K562 (cell line): ENCODE measurements at places on chromosomes 12 and 14.
A peak's percentile ranks its signal among the peaks of the same experiment; 100 is the strongest.

- DNase-seq: no peak
Observed at GRCh38 chr14:52607061-52607460, 54.4 kb downstream of the GPR137C start.

- no peak for DNase-seq
Observed at GRCh38 chr14:89241934-89242651, 174.9 kb downstream of the FOXN3 start.

GRCh38 chr14:103141117-103141796 lies 18.0 kb downstream of the TNFAIP2 start:
- peak; percentile 76 for DNase-seq

- no peak for DNase-seq
Observed at GRCh38 chr12:61357496-61357895, 902.7 kb upstream of the USP15 start.

DNA sequence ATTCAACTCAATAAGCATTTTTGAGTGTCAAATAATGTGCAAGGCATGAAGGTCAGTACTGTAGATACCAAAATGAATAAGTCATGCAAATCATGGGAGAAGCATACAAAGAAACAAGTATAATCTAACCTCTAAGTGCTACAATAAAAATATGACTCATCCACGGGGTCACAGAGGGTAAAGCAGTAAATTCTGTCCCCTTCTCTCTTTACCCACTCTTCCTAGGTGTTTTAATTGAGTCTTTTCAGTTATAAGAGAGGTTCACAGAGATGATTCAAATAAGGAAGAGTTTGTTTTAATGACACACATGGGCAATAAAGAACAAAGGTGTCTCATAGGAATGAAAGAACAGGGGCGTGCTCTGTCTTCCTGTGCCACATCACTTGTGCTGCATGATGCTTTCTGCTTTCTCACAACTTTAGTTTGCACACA lies 71.5 kb upstream of the DAAM1 start:
- DNase-seq: no peak

DNA sequence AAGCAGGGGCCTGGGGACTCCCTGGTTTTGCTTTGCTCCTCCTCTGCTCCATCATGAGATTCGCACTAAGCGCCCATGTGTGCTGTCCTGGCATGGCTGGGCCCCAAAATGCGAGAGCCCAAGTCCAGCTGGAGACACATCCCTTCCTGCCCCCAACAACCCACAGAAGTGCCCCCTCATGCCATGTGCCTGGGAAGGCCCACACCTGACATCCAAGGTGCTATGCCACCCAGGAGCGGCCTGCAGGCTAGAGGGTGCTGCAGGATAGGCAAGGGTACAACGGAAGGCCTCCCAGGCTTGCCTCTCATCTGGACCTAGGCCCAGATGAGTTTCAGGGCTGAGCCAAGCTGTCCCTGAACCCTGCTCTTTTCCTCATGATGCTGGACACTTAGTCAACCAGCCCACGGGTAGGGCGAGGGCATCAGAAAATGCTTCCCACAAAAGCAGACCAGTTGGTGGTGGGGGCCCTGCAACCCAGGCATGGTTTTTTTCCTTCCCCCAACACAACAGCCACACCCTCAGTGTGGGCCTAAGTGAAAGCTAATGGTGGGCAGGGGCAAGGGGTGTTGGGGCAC lies 13.2 kb upstream of the KRT80 start:
- DNase-seq: no peak

DNA sequence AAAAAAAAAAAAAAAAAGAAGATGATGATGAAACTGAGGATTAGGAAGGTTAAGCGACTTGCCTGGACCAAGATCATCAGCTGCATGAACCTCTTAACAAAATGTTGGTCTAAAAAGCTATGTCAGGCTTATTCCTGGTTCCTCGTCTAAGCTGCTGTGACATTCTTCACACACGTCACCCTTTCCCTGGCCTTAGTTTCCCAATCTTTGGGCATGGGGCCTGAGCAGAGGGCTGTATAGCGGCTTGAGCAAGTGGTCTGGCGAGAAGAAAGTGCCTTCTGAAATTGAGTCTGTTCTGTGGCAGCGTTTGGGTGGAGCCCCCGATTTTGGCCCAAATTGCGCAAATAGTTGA lies 58.7 kb upstream of the CCND2 start:
- no peak for DNase-seq

- DNase-seq: no peak
Observed at GRCh38 chr14:89108608-89109007, 284.2 kb downstream of the TTC8 start.

DNA sequence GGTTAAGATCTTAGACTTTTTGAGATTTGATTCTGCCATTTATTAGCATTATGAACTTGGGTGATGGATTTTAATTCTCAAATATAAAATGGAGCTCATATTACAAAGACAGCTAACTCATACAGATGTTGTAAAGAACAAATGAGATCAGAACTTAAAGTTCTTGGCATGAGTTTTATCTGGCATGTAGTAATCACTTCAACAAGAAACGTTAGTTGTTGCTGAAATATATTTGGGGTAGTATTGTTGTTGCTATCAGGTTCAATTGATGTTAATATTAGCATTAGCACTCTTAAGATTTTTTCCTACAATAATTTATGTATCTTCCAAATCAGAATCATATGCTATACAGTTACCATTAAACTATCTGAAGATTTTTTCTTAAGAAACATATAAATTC lies 71.0 kb downstream of the SLC6A15 start:
- no peak for DNase-seq

DNA sequence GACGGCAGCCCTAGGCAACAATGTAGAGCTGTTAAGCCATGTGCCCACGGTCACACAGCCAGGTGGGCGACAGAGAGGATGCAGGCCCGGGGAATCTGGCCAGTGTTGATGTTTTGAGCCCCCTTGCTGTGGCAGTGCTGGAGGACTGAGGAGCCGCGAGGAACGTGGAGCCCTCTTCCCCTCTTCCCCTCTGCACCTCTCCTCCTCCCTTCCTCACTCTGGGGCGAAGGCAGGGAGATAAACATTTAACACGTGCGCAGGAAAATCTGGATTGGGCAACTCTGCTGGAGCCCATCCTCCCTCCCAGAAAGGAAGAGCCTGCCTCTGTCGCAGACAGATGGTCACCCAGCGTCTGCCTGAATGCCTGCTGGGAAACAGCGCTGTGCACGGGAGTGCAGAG lies 376.8 kb downstream of the FUT8 start:
- DNase-seq: no peak

GRCh38 chr14:100617410-100618317 lies 30.4 kb upstream of the BEGAIN start:
- DNase-seq: no peak

DNA sequence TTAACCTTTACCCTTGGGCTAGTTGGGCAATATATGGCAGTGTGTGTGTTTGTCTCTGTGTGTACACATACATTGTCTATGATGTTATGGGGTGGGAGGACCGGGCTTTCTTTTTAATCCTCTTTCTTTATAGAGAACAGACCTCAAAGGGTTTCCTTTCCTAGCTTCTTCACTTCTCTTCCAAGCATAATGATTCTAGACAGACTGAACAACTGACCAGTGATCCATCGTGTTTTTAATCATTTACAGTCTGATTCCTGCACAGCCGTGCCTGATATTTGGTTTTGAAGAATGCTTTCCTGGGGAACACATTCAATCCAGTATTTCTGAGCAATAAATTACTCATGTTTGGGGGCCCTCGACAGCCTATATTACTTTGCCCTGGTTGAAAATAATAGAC lies 481.1 kb upstream of the DCN start:
- no peak for DNase-seq

GRCh38 chr12:122304924-122305323 lies 38.6 kb upstream of the VPS33A start:
- no peak for DNase-seq

DNA sequence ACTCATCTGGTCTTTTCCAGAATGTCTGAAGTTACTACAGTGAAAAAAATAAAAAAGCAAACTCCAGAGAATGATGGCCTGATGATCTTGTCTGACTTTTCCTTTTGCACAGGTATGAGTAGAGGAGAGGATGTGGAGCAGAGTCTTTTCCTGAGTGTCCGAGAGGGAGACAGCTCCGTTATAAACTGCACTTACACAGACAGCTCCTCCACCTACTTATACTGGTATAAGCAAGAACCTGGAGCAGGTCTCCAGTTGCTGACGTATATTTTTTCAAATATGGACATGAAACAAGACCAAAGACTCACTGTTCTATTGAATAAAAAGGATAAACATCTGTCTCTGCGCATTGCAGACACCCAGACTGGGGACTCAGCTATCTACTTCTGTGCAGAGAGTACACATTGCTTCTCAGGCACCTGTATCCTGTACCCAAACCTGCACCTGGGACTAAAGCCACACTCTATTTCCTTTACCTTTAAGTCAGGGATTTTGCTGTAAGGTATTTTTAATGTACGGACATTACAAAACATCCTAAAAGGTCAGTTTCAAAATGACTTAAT lies 75.8 kb upstream of the OR4E1 start:
- DNase-seq: no peak

GRCh38 chr14:37625597-37626595 lies 30.5 kb downstream of the TTC6 start:
- no peak for DNase-seq

DNA sequence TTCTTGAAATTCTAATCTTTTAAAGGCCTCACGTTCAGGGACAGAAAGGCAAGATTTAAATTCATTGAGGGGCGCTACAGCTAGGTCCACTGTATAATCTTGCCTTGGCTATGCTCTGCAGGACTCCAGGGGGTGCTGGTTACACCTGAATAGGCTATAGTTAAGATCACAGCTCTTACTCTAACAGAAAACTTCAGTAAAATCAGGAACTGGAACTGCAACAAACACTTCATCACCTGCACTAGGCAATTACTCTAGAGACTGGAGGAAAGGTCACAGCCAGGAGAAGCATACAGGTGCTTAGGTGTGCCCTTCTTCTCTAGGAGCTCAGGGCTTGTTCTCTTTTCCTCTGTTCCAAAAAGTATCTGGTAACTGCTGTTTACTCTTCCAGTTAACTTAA lies 20.9 kb downstream of the SLCO1C1 start:
- DNase-seq: no peak

GRCh38 chr12:65229441-65229840 lies 49.0 kb upstream of the MSRB3 start:
- DNase-seq: no peak

GRCh38 chr12:2970744-2971143 lies 11.5 kb downstream of the TEAD4 start:
- no peak for DNase-seq

DNA sequence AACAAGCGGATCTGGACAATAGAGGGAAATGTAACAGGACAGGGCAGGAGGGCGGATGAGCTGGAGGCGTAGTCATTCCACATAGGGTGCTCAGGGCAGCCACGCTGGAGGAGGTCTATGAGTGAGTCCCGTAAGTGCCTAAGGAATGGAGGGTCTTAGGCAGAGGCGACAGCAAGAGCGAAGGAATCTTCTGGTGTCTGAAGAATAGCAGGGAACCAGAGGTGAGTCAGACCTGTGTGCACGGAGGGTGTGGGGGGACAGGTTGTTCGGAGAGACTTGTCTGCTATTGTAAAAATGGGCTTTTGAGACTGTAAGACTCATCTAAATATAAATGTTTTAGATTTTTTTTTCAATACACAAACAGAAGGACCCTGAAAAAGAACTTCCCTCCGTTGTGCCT lies 70.6 kb downstream of the SETD3 start:
- no peak for DNase-seq

GRCh38 chr12:117485984-117486839 lies 124.8 kb upstream of the NOS1 start:
- no peak for DNase-seq

DNA sequence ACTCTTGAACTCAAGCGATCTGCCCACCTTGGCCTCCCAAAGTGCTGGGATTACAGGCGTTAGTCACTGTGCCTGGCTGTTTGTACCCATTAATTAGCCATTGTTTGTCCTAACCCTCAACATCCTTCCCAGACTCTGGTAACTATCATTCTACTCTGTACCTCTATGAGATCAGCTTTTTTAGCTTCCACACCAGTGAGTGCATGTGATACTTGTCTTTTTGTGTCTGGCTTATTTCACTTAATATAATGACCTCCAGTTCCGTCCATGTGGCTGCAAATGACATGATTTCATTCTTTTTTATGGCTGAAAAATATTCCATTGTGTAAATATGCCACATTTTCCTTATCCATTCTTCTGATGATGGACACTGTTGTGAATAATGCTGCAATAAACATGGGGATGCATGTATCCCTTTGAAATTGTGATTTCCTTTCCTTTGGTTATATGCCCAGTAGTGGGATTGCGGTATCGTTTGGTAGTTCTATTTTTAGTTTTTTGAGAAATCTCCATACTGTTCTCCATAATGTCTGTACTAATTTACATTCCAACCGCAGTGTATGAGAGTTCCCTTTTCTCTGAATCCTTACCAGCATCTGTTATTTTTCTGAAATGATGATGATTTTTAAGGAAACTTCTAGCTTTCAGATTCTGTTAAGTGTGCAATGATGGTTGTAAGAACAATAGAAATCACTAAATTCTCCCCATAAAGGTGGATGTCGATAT lies 6.7 kb upstream of the PPP4R3A start:
- no peak for DNase-seq

- peak; percentile 41 for DNase-seq
Observed at GRCh38 chr12:113955109-113955970, 10.8 kb downstream of the RBM19 start.

DNA sequence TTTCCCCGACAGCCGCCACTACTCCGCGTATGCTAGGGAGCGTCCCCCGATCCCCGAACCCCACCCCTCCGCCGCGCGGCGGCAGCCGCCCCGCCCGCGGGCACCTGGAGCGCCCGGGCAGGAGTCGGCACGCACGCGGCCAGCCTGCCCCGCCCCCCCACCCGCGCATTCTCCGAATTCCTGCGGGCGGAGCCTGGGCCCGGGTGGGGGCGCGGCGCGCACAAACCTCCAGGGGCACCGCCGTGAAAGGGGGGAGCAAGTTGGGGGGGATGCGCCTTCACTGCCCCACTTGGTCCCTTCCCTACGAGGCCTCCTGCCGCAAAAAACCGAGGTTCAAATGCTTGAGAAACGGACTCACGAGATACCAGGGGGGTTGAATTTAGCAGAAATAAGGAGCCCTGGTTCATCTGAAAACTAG lies 1.7 kb downstream of the AJUBA start:
- DNase-seq: no peak

DNA sequence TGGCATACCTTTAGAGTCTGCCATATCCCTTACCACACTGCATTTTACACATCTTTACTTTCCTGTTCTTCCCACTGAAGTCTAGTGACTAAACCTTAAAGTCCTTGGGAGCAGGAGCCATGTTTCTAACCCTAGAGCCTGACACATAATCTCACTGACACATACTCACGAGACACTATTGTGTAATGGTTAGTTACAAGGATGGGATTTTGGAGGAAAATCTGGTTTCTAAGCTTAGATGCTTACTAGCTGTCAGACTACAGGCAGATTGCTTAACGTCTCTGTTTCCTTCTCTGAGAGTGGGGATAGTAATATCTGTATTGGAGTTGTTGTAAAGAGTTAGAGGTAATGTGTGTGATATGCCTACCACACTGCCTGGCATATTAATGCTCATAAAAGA lies 6.2 kb upstream of the DYRK4 start:
- DNase-seq: no peak

- no peak for DNase-seq
Observed at GRCh38 chr14:78875049-78875448, 704.9 kb downstream of the NRXN3 start.

- DNase-seq: no peak
Observed at GRCh38 chr14:102138535-102138934, 1.2 kb upstream of the WDR20 start.

- no peak for DNase-seq
Observed at GRCh38 chr12:90216815-90217214, 508.2 kb upstream of the ATP2B1 start.

- DNase-seq: no peak
Observed at GRCh38 chr12:5944688-5945070, 380 bp downstream of the ANO2 start.
